Esophagus squamous epithelium (tissue), 5 donors: ENCODE measurements at places on chromosomes 5 and 9.

- no peak for DNase-seq
These were observed 26.7 kb downstream of the FOXI1 start for GRCh38 chr5:170132269-170132975.

- DNase-seq = no peak
These were observed 53.2 kb upstream of the FBXW11 start for GRCh38 chr5:172059661-172060100.

DNA sequence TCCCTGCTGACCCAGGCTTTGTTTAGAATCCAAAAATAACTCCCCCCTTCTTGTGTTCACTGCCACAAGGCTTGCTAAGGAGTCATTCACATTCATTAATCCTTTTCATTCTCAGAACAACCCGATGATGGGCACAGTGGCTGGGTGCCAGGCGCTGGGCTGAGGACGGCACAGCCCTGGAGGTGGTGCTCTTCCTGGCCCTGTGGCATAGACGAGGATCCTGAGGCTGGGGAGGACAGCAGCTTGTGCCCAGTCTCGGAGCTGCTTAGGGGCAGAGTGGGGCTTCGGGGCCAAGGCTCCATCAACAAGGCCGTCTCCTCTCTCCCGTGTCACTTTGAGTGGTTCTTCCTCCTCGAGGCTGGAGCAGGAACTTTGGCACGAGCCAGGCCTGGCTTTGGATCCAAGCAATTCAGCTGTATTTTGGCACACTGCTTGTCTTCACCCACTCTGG, 166.7 kb downstream of the TTLL11 start:
- DNase-seq = no peak

DNA sequence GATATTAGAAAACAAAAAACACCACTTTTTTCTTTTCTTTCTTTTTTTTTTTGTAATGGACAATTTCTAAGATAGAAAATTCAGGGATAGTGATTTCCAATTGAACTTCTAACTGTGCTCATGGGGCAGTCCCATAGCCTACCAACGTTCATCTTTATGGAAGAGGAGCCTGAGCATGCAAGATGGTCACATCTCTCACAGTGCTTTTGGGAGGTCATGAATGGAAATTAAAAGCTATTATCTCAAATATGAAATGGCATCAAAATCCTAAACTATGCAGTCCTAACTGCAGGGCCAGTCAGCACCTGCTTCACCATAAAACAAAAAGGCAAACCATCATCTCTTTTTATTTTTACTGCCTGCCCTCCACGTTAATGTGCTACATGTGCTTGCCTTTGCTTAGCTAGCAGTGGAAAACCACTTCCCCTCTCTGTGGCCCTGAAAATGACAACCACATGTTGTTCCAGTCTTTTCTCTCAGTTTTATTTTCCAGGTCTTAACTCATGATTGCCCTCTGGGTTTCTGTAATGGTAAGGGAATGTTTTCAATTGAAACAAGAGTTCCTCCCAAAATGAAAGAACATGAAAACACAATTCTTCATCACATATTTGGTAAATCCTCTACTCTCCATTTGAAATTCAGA, 16.7 kb downstream of the IFNB1 start:
- no peak for DNase-seq

DNA sequence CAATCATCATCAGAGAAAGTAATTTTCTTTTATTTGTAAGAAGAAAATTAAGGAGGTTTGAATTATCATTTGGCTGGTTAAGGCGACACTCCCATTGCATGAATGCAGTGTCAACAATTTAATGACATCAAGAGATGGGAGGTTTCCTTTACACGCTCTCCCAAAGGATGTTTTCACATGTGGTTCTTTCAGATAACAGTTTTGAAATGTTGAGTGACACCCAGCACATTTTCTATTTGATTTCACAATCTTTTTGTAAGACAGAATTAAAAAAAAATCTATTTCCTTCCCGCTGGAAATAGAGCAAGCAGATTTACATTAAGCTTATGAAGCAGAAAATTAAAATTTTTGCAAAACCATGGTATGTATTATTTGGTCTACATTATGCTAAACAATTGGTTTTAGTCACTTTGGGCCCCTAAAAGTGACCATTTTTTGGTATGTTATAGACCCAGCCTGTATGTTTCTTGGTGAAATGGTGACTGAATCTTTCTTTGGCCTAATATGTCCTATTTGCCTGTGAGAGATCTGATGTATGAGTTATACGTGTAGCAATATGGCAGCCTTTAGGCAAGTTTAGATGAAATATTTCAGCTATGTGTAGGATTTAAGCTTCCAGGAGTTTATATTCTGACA, 18.9 kb upstream of the ANKRD55 start:
- DNase-seq = no peak

- no peak for DNase-seq
These were observed 12.8 kb downstream of the LRRC8A start for GRCh38 chr9:128894764-128895163.

GRCh38 chr9:35520364-35520710, 30.4 kb downstream of the RUSC2 start:
- no peak for DNase-seq
